ENCODE measurements at places on chromosomes 1 and 21.

- no peak for DNase-seq
Observed at GRCh38 chr1:178973652-178974101, 52.0 kb upstream of the FAM20B start.

DNA sequence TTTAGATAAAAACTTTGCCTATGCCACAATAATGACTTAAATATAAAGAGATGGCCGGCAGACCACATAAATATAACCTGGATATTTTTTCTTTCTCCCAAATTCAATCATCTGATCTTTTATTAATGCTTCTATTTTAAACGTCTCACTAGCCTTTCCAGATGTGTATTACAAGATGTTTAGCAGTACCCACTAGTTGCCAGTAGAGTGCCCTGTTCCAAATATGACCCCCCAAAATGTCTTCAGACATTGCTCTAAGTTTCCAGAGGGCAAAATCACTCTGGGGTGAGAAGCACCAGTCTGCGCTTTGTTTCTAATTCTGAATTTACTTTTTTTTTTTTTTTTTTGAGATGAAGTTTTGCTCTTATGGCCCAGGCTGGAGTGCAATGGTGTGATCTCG, 268.1 kb downstream of the GRIK1 start:
- no peak for DNase-seq

- DNase-seq, result no peak
Observed at GRCh38 chr1:107149946-107150345, 9.1 kb downstream of the NTNG1 start.

DNA sequence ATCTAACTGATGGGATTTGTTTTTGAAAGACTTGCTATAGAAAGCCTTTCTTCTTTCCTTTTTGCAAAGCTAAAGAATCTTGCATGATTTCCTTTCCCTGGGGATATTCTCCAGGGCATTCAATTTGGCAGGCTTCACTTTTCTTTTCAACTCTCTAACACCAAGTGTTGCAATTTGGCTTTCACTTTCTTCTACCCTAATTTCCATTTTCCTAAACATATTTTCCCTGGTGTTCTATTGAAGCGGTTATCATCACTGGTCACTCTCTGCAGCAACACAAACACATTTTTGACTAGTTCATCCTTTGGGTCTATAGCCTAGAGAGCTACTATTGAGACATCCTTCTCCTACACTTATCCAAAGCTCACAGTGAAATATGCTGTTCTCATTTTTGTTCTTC, 424.5 kb downstream of the NEGR1 start:
- DNase-seq, result no peak

DNA sequence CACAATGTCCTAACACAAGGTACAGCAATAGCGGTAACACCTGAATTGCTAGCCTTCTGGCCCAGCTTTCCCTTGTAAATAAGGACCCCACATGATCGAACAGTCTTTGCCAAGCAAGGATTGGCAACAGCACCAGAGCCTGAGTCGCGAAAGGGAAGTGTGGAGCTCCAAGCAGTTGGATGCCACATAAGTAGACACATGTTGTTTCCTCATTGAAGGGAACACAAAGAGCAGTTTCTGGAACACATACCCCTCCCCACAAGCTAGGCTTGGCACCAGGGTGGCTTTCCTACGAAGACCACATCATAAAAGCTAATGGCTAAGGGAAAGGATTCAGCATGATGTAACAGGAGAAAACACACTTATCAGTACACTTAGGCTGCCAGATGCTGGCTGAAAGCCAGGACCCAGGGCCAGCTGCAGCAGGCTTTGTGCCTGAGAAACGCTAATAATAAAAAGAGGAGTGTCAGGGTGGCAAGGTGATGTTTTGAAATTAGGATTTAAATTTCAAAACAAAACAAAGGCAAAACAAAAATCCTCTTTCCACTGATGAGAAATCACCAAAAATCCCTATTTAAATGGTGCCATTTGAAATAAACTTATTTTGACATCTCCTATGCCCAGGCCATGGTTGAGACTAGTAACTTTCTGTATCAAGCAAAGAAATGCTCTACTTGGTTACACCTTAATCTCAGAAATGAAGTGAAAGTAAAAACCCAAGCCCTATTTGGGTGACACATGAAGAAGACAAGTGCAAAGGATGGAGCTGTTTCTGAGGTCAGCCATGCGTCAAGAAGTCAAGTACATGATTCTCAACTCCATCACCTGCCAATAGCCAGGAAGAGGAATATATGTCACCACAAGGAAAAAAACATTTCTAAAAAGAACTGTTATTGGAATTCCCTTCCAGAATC, 11.9 kb upstream of the CPLANE2 start:
- DNase-seq, result no peak

DNA sequence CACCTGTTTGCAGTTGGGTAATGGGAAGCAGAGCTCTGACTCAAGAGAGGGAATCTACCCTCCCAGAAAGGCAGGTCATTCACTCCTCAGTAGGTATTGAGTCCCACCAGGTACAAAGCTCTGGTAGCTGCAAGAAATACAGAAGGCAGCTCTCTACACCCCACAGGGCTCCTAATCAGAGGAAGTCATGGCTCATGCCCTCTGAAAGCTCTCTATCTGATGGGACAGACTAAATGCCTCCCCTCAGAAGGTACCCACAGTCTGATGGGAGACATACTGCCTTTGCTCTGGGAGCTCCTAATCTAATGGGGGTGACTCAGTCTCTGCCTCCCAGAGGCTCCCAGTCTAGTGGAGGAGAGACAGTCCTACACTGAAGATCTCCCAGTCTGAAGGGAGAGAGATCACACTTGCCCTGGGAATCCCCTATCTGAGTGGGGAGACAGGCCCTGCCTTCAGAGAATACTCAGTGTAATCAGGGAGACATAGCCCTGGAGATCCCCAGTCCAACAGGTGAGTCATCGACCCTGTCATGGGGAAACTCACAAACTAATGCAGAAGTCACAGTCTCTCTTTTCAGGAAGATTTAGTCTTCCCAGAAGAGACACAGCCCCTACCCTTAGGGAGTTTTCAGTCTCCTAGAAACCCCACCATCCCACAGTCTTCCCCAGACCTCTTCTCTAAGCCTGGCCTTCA, 23.7 kb downstream of the CAMK1G start:
- peak; percentile 10 for DNase-seq

GRCh38 chr1:236692128-236692527, 5.8 kb downstream of the ACTN2 start:
- DNase-seq, result no peak

- DNase-seq, result no peak
Observed at GRCh38 chr21:31753949-31754707, 22.2 kb upstream of the SCAF4 start.

DNA sequence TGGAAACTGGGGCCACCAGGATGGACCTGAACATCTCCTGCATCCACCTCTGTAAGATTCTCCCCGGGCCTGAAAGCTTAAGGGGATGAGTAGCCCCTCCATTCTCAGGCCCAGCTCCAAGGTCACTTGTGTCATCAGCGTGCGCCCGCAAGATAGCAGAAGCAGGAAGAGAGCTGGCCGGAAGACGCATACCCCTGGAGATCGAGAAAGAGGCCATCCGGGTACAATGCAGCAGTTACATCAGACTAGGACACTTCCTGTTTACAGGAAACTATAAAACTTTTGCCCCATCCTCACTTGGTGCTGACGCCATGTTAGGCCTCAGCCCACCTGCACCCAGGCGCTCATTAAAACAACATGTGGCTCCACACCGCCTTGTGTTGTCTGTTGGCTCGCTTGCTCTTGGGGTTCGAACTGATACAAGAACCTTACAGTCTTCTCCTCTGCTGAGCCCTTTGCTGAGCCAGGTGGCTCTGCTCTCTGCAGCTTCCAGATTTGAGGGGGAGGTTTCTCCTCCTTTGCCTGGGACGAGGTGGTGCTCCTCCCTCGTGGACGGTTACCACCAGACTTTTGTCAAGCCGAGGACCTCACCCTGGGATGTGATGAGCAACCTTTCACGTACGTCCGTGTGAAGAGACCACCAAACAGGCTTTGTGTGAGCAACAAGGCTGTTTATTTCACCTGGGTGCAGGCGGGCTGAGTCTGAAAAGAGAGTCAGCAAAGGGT, 277.5 kb upstream of the C1orf174 start:
- no peak for DNase-seq

DNA sequence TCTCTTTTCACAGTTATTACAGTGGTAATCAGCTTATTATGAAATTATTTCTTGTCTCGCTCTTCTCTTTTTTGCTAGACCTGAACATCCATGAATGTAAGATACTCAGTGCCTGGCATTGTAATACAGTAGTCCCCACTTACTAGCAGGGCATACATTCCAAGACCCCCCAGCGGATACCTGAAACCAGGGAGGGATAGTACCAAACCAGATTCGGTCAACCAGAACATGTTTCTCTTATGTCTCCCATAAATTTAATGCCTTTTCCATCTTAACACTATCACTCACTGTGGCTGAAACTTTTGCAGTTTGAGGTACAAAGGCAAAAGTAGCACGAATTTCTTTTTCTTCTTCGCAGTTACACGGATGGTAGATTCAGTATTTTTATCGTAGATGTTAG, 24.6 kb upstream of the B3GALT2 start:
- no peak for DNase-seq

DNA sequence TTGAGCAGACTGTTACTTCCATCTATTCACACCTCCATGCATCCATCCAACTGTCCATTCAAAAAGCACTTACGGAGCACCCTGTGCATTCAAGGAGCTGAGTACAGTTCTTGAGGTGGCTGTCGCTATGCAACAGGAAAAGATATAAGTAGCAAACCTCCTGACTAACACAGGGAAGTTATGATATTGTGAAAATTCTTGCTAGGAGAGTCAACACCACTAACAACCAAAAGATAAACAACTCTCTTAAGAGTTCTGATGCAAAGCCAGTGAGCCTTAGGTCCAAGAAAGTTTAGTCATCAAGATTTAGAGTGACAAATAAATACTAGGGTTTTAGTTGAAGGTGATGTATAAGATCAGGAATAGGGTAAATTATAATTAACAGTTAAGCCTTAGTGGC, 44.5 kb upstream of the TRIM45 start:
- DNase-seq, result no peak

- DNase-seq, result no peak
Observed at GRCh38 chr1:44436401-44437106, 31.5 kb downstream of the RNF220 start.

DNA sequence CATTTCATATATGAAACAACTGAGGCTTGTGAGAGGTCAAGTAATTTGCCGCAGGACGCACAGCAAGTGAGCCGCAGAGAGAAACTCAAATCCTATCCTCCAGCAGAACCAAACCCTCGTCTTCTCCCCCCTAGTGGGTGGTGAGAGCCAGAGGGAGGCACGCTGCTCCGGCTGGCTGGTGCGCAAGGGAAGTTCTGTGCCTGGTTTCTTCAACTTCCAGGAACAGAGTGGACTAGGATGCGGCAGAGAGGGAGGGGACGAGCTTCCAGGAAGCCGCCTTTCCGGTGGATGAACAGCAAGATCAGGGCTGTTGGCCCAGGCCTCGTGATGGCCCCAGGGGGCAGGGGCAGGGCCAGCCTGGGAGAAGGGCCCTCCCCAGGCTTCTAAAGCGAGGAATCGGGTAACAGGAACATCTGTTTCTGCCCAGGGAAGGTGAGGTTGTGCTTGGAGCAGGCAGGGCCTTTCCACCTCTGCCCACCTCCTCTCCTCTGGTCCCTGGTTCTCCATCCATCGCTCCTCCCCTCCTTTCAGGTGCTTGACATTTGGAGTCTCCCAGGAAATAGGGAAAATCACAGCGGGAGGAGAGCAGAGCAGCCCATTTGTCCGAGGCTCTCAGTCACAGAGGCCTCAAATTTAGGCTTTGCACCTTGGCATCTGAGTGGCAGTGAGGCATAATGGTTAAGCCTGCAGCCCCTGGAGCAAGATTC, 16.8 kb upstream of the PDIK1L start:
- DNase-seq, result no peak

DNA sequence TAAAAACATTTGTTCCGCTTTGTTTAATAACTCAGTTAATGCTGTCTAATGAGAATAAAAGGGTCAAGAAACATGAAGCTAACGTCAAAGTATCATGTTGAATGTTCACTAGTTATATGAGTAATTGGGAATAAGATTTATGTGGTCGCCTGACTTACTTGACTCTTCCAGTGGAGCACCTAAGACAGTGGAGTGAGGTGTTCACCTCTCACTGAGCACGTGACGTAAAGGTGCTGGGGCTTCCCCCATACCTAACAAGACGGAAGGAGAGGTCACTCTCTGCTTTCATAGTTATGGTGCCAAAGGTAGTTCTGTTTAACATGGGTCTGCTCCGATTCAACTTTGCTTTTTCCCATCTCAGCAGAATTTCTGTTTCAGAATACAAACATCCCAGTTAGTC, 686 bp downstream of the KMO start:
- no peak for DNase-seq

- DNase-seq, result no peak
Observed at GRCh38 chr1:76379506-76379905, 305.0 kb downstream of the ST6GALNAC3 start.

DNA sequence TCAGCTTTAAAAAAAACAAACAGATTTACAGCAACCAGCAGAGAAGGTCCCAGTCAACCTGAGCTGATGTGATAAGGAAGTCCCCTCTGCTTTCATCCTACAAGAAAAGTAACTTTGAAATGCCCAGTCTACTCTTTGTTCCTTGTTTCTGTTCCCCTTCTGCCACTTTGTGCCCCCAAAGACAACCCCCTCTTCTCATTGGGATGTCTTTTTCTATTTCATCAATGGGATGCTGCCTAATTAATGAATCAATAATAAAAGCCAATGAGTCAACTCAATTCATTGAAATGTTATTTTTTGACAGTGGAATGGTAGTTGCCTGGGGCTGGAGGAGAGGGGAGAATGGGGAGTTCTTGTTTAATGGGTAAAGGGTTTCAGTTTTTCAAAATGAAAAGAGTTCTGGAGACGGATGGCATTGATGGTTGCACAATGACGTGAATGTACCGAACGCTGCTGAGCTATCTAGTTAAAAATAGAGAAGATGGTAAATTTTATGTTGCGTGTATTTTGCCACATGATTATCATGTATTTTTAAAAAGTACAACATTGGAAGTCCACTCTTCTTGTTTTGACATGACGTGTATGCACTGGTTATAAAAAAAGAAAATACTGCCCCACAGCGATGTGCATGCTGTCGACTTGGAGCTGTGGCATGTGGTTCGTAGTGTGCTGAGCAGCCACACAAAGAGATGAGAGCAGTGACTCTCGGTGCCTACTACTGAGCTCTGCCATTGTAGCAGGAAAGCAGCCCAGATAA, 22.4 kb upstream of the PADI2 start:
- no peak for DNase-seq

- DNase-seq, result no peak
Observed at GRCh38 chr1:13550663-13551062, 33.0 kb upstream of the PDPN start.

- DNase-seq, result no peak
Observed at GRCh38 chr1:155940993-155941844, at the start of gene RXFP4. RXFP4 (plus strand) TSS chr1:155941638; CDS start chr1:155941710, 72 bp downstream.
